Activated T-cell treated with anti-CD3 and anti-CD28 coated beads for 4 hours (primary cell): ENCODE measurements at places on chromosomes 6 and 20.

- DNase-seq: no peak
These were observed 14.1 kb downstream of the C20orf173 start for GRCh38 chr20:35515341-35515740.

GRCh38 chr20:60888771-60889170, 363.3 kb upstream of the CDH4 start:
- DNase-seq: no peak

GRCh38 chr6:22668307-22668706, 98.9 kb downstream of the HDGFL1 start:
- no peak for DNase-seq

DNA sequence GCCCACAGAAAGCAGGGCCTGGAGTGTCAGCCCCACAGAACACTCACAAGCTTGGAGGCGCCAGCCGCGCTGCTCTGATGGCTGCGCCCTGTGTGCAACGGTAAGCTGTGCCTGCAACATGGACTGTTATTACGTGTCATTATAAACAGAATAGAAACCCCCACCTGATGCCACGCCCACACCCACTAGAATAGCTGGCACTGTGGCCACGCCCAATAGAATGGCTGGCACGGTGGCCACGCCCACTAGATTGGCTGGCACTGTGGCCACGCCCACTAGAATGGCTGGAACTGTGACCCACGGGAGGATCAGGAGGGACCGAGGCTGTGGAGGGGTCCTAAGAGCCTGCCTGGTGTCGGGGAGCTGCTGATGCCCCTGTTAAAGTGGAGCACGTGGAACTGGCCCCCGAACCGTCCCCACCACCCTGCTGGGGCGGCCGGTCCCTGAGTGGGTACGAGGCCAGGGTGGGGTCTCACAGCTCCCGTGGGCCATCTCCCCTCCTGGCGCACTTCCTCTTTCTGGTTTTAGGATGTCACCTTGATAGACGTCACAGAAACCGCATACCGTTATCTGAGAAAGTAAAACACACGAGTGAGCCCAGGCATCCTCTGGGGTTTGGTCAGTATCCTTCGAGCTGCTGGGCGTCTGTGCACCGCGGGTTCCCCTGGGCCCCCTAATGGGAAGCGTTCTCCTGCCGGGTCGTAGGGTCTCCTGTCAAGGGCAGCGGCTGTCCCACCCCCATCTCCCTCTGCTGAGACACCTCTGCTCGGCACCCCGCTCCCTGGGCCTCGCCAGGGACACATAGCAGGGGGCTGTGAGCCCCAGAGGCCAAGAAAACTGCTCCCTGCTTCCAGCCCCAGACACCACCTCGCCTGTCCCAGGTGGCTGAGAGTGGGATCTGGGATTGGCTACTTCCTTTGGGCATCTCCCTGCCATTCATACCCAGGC, 25.4 kb downstream of the SLC17A9 start:
- DNase-seq: peak; percentile 79

GRCh38 chr6:114100215-114100994, 129.5 kb upstream of the HDAC2 start:
- DNase-seq: no peak

DNA sequence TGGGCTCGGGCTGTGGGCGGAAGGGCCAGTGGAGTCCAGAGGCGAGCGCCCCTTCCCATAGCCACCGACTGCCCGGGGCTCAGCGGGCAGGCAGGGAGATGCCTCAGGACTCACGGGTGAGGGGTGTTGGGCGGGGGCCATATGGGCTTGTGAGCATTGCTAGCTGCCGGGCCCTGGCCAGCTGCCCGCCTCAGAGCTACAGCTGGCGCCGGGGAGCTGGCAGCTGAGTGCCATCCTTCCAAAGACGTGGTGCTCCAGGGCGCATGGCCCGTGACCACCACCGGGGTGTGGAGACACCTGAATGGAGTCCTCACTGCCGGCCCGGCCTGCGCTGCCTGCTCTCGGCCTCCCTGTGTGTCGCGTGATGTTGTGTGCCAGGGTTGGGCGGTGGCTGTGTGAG, 10.6 kb upstream of the RBBP8NL start:
- no peak for DNase-seq

GRCh38 chr6:56510984-56511531, 131.6 kb downstream of the DST start:
- no peak for DNase-seq

DNA sequence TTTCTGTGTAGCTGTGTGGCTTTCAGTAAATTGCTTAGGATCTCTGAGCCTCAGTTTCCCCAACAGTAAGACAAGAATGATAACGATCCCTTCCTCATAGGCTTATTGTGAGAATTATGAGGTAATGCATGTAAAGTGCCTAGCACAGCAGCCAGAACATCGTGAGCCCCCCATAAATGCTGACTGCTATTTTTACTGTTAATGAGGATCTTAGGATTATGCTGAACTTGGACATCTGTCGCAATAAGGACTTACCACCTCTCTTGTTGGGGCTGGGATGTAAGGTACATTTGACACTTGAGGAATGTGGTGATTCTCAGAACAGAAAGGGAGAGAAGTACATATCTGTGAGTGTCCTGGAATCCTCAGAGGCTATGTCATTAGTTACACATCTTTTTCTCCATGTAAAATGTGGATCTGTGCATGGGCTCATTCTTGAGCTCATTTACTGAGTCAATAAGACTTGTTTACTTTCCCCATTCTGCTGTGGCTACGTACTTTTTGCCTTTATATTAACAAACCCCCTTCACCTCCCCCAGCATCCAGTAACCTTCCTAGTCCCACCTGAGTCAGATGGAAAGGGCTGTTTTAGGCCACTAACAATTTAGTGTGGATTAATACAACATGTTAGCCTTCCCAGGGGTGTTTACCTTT, 64.4 kb upstream of the PLEKHG1 start:
- DNase-seq: no peak

DNA sequence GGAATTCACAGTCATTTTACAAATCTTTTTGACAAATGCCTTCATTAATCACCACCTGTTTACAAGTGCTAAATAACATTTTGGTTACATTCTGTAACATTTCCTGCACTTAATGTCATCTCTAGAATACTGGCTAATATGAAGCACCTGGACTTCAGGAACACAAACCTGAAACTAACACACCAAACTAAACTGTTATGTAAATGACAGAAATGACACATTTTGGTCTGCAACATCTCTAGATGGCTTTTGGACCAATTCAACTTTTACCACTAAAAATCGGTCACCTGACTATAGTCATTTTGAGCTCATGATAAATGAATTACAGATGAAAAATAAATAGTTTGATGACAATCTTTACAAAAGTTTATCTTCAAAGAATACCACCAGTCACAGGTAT, 80.6 kb downstream of the ATG5 start:
- no peak for DNase-seq

DNA sequence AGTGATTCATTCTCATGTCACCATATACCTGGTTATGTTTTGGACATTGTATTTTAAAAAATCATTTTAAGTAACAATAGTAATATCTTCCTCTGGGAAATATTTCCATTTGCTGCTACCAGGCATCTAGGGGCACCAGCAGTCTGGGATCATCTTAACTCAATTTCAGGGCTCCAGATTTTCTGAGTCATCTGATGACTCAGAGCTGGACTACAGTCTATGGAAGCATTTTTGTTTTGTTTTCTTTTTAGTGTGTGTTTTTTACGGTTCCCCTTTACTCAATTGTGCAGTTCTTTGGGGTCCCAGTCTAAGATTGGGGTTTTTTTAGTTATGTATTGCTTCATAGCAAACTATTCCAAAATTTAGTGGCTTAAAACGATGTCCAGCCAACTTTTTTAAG, 5.7 kb upstream of the FKBP5 start:
- DNase-seq: no peak

- DNase-seq: no peak
These were observed 236.3 kb upstream of the SOX4 start for GRCh38 chr6:21357262-21357661.

DNA sequence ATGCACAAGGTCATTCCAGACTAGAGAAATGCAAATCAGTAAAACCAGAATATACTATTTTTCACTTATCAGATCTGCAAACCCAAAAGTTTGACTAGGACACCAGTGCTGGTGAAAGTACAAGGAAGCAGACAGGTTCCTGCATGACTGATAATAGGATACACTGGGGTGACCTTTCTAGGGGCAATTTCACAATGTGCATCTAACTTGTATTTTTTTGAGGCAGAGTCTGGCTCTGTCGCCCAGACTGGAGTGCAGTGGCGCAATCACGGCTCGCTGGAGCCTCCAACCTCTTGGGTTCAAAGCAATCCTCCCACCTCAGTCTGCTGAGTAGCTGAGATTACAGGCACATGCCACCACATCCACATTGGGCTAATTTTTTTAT, 11.4 kb downstream of the COMMD7 start:
- no peak for DNase-seq

- DNase-seq: no peak
These were observed 112.5 kb upstream of the QKI start for GRCh38 chr6:163301726-163302635.

DNA sequence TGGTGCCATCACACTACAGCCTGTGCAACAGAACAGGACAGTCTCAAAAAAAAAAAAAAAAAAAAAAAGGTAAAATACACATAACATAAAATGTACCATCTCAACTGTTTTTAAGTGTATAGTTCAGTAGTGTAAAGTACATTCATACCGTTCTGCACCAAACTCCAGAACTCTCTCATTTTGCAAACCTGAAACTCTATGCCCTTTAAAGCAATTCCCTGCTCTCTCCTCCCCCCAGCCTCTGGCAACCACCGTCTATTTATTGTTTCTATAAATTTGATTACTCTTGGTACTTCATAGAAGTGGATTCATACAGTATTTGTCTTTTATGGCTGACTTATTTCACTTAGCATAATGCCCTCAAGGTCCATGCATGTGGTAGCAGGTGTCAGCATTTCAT, 12.9 kb downstream of the RIPOR2 start:
- DNase-seq: no peak

DNA sequence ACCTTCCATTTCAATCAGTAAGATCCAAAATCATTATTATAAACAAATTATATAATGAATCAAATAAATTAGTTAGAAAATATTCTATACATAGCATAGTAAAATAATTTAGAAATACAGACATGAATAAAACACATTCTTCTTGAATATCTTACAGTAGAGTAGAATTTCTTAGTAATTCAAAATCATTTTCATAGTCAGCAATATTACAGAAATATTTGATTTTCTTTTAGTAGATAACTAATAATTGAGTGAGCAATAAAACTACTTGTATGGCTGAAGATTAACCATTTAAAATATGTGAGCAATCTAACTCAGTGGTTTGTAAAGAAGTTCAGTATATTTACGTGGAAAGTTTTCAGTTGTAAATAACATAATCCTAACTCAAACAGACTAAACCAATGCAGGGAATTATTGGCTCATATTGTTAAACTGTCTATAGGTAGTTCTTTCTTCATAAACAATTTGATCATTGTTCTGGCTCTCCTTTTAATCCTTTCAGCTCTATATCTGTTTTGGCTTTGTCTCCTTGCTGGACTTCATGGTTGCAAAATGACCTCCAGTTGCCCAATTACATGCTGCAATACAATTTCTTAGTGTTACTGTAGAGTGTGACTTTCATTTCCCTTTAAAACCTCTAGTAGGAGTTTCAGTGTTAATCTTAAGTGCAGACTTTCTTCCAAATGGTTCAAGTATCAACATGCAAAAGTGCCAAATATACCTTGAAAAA, 307.5 kb downstream of the EYS start:
- no peak for DNase-seq

- DNase-seq: no peak
These were observed 10.7 kb upstream of the ULBP3 start for GRCh38 chr6:150079604-150080003.

DNA sequence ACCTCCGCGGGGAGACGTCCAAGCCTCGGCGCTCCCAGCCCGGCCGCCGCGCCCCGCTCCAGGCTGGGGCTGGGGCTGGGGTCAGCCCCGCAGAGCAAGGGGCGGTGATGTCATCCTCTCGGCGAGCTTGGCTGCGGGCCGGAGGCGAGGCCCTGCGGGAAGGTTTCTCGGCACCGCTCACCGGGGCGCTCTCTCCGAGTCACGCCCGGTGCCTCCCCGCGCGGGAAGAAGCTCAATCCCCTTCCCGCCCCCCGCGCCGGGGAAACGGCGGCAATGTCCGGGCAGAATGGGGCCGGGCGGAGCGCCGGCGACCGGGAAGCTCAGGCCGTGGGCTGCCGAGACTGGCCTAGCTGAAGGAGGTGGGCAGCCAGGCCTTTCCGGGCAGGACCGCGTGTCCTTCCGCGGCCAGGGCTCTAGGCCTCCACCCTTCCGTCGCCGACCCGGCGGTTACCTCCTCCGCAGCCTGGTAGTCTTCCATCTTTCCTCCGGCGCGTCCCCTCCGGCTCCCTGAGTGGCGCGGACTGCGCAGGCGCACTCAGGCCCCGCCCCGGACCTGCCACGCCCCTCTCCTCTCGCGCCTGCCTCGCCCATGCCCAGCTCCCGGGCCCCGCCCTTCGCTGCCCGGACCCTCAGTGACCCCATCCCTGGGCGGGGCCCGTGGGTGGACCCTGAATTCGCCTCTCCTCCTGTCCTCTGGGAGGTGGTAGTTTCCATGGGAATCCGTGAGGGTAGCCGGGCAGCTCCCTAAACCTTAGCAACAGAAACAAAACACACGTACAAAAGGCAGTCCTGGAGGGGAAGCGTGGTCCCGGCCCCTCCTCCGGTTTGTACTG, at the start of gene DYNLT1:
Gene DYNLT1, minus strand, starts transcription at position 513 of the 833 bp plus-strand sequence. Its CDS starts 35 bp downstream, at position 478.
- DNase-seq: peak; percentile 87

- no peak for DNase-seq
These were observed 79.8 kb upstream of the EYS start for GRCh38 chr6:65786815-65787214.

- DNase-seq: no peak
These were observed 446.7 kb downstream of the GJA1 start for GRCh38 chr6:121881974-121882667.

GRCh38 chr20:23142162-23143050, 56.3 kb upstream of the CD93 start:
- DNase-seq: no peak

DNA sequence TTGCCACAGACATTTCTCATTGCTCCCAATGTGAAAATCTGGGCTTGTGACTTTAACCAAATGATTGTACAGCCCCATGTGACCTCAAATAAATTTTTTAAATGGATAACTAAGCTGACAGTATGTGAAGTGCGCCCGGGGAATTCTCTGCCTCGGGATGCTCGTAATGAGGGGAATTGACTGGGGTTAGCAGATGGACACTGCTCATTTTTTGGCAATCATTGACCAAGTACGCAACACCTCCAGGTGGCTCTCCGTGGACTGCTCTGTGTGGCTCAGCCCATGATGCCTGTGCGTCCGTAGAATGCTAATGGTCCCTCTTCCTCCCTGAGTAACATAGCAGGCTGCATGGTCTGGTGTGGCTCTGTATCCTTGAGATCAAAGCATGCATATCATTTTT, 42.4 kb downstream of the FARS2 start:
- DNase-seq: no peak

- DNase-seq: no peak
These were observed 639 bp upstream of the PPIL1 start for GRCh38 chr6:36875250-36875633.

- no peak for DNase-seq
These were observed 280.9 kb downstream of the KIF16B start for GRCh38 chr20:16292226-16292880.
